Stimulated activated CD4-positive, alpha-beta T cell treated with anti-CD3 and anti-CD28 coated beads, Interleukin-4, amount 100 ng/mL, for 1 hour (primary cell): ENCODE measurements at places on chromosomes 11 and 22.

DNA sequence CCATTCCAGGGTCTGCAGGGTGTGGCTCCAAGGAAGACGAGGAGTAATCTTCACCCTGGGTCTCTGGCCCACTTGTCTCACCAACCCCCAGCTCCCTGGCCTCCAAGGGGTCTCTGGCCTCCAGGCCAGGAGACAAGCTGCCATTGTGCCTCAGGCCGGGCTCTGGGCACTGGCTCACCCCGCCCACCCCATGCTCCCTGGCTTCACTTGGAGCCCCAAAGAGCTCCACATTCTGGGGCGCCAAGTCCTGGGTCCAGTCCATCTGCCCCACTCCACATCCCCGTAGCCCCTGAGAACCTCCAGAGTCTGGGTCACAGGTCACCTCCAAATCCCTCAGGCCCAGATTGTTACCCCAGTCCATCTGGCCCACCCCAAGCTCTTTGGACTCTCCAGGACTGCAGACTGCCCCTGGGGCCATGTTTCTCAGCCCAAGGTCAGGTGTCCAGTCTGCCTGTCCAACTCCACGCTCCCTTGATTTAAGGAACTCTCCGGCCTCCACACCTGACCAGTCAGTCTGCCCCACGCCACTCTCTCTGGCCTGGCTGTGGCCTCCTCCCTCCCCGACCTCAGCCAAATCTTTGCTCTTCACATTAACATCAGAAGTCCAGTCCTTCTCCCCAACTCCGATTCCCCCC lies 16.2 kb downstream of the TNKS1BP1 start:
- DNase-seq, result no peak

DNA sequence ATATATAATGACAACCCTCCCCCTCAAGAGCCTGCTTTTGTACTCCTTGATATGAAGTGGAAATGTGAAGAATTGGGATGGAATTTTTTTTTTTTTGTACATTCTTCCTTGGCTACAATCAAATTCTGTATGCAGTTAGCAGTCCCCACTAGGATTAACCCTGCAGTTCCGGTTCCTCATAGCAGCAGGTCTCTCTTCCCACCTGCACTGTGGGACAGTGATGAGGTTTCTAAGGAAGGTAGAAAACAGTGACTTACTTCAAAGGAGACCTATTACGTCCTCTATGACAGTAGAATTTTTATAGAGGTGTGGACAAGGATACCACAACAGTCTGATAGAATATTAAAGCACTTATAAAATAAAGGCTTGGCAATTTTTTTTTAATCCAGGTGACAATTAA lies 46.3 kb upstream of the ALKBH3 start:
- DNase-seq, result no peak

GRCh38 chr22:34437140-34437539 lies 516.9 kb upstream of the LARGE1 start:
- no peak for DNase-seq

DNA sequence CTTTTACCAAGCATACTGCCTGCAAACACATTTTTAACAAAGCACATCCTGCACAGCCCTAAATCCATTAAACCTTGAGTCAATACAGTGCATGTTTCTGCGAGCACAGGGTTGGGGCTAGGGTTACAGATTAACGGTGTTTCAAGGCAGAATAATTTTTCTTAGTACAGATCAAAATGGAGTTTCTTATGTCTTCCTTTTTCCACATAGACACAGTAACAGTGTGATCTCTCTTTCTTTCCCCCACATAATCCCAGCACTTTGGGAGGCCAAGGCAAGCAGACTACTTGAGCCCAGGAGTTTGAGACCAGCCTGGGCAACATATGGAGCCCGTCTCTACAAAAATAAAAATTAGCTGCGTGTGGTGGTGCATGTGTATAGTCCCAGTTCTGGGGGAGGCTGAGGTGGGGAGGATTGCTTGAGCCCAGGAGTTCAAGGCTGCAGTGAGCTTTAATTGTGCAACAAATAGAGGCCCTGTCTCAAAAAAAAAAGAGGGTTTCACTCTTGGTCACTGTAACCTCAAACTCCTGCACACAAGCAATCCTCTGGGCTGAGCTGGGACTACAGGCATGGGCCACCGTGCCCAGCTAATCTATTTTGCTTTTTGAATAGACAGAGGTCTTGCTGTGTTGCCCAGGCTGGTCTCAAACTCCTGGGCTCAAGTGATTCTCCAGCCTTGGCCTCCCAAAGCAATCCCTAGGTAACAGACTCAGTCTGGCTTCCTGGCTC lies 19.7 kb upstream of the SLC3A2 start:
- no peak for DNase-seq

- DNase-seq, result no peak
Measured at GRCh38 chr22:24096758-24097115, 84.5 kb upstream of the SUSD2 start.

GRCh38 chr22:30763815-30764673 lies 69.4 kb downstream of the OSBP2 start:
- DNase-seq, result peak; percentile 22

DNA sequence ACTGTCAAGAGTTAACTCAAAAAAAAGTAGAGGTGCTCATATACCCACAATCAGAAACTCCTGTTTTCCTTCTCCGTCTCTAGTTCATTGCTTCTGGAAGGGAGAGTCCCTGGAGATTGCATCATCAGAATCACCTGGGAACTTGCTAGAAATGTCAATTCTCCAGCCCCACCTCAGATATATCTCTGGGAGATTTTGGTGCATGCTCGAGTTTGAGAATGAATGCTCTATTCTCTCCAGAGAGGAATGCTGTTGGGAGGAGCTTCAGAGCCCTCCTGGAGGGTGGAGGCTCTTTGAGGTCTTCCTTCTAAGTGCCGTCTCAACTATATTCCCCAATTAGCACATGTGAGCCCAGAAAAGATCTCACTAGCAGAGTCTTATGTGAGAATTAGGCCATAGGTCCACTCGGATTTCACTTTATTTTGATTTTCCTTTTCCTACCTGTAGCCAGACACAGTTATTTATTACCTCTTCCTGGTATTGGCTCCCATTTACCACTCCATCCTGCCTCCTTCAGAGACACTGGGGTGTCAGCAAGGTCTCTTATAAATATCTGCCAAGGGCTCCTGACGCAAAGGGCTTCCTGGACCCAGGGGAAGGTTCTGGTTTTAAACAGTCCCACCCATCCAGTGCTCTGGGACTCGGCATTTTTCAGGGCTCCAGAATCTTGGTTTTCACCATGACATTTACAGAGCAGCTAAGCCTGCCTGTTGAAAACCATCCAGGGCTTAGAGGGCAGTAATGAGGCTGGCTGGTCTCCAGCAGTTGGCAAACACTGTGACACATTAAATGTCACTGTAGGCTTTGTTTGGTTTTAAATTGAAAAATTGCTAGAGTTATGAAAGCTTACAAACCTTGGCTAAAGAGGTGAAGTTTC lies 136.2 kb downstream of the CD44 start:
- no peak for DNase-seq

DNA sequence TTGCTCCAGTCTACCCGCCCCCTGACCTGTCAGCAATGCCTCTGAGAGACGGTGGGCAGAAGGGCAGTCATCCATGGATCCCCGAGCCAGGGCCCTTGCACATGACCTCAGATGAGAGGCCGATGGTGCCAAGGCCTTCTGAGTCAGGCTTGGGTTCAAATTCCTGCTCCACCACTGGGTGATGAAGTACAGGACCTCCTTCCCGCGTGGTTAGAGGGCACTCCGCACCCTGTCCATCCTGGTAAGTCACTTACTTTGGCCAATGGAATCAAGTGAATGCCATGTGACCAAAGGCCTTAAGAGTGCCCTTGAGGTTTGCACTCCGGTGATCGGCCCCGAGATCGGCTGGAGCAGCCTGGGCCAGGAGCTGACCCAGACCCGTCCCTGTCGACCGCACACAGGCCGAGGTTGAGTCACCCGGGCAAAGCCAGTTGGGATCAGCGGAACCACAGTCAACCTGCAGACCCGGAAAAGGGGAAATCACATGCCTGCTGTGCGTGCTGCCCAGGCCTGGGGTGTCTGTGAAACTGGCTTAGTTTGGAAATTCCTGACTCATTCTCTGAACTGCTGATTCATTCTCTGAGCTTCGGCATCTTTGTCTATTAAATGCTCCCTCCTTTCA lies 48.9 kb downstream of the RTL6 start:
- DNase-seq, result no peak

GRCh38 chr11:35641171-35641897 lies 21.2 kb upstream of the TRIM44 start:
- no peak for DNase-seq

GRCh38 chr22:36391638-36392037 lies 3.9 kb upstream of the MYH9 start:
- no peak for DNase-seq

DNA sequence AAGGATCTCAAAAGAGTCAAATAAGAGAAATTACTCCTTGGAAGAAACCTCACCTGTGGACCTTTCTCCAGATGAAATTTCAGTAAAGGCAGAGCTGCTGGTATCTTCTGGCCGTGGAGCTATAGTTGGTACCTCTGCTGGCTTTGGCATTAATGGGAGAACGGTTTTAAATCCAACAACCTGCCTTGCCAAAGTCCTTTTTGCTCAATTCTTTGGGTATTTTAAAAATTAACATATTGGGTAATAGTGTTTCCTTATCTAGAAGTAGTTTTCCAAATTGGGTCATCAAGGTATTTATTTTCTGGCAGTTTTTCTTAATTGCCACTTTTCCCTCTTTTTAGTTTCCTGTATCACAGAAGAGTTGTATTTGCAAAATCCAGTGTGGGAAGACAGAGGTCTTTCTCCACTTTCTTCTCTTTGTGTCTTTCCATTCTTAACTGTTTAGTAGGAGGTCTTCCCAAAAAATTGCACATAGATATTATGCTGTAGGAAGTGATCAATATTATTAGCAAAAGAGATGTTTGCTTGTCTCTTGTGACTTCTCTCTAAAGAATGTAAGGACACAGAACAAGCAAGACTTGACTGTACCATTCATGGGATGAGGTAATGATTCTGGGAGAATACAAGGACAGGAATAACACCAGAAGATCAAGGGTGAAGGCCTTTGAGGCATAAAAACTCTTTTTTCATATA lies at the start of gene SAA4:
Gene SAA4 (minus strand): TSS at position 139 of the 693 bp plus-strand sequence. CDS start 876 bp downstream, outside the sequence.
- no peak for DNase-seq

DNA sequence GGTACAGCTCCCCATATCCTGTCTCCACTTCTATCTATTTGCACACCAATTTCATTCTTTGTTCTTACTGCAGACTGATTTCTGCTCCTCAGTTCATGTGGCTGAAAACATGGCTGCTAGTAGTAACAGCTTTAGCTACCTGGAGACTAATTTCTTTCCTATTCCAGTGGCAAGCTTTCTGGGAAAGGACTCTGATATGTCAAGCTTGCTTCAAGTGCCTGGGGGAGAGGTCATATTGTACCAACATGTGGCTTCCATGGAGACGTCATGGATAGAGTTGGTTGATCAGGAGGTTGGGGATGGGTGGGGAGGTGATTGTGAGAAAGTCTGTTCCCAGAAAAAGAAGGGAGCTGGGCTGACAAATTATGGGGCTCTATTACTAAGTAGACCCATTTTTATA lies 44.9 kb downstream of the ADM start:
- no peak for DNase-seq

- no peak for DNase-seq
Measured at GRCh38 chr11:126165757-126166156, 45.7 kb downstream of the RPUSD4 start.

DNA sequence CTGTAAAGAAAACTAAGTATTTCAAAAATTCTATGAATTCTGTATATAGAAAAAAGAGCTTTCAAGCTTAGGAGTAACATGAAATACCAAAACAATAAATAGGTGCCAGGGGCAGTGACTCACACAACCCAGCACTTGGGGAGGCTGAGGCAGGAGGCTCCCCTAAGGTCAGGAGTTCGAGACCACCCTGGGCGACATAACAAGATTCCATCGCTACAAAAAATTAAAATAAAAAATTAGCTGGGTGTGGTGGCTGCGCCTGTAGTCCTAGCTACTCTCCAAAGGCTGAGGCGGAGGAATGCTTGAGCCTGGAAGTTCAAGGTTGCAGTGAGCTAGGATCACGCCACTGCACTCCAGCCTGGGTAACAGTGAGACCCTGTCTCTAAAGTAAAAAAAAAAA lies 21.5 kb downstream of the ZNF280B start:
- no peak for DNase-seq

DNA sequence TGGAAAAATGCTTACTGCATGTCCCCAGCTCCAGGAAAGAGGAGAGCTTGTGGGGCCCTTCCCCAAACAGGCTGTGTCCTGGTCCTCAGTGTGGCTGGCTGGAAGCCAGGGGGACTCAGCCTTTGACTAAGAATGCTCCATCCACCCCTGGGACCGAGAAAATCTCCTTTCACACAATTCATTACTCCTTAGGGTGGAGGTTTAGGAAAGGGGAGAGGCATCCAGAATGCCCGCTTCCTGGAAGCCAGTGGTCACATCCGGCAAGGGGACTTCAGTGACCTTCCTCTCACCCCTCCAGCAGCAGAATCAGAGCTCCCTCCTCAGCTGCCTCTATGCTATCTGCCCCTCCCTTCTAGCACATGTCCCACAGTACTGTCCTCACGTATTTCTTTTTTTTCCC lies 21.9 kb downstream of the ATG16L2 start:
- DNase-seq, result no peak

DNA sequence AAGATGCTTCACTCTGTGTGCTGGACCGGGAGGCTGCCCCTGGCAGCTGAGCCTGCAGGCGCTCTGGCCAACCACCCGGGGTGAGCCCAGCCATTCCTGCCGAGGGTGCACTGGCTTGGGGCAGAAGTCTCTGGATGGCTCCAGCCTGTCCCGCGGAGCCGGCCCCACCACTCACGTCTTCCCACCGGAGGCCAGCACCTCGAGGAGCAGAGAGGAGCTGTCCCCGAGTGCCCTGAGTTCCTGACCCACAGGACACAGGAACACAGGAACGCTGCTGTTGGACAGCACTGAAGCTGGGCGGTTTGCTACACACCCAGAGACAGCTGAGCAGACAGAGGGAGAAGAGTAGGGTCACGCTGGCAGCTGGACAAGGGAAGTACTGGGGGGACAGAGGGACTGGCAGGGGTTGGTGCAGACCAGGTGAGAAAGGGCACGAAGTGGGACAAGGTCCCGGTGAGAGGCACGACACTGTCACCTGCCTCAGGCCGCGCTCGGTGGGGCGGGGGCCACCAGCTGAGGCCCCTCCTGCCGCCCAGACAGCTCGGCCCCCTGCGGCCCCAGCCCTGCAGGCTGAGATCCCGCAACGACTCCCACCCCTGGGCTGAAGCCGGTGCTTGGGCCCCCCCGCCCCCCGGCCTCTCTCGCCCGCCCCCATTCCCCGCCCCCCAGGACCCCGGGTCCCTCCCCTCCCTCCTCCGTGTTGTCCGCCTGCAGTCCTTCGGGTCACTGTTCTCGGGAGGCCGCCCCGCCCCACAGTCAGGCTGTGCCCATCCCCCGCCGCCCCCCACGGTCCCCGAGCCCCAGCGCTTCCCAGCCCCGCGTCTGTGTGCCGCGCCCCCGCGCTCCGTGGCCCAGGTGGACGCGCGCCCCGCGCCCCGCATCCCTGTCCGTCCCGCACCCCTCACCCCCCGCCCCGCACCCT lies 624 bp upstream of the B4GALNT4 start:
- no peak for DNase-seq

DNA sequence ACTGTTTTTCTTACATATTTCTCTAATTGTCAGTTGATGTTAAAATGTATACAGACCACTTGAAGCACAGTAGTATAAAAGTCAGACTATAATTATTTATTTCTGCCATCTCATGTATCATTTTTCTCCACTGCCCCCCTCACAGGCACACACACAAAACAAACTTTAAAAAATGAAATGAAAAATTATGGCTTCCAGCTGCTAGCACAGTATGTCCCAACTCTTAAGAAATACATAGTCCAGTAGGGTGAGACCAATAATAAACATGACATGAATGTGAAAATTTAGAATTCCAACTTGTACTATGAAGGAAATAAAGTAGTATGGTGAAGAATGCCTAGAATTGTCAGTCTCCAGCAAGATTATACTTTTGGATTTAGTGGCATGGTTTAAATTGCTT lies 1247.9 kb downstream of the JRKL start:
- no peak for DNase-seq
